Aorta (tissue), 5 donors: ENCODE measurements at places on chromosomes 3 and 15. TPM values are rescaled to one million over a fixed set of nuclear protein-coding genes. Genes with fewer than 3 reads are reported as not detected.

Gene GAP43
- 1.1 TPM for total RNA-seq

DNA sequence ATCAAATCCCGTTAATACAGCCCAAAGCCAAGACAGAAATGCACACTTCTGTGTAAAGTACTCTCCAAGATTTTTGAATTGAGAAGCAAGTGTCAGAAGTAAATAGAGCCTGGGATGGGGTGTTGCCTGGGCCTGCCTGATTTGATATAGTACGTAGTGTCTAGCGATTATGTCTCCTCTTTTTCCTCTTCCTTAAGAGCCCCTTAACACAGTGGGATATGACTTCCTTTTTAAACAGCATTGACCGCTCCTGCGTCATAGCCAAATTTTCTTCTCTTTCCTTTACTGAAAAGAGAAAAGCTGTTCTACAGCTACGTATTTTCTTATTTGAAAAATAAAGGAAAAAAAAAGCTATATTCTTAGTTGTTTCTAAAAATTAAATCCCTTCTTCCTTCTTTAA lies 97.7 kb downstream of the PLCL2 start:
- no peak for DNase-seq

Gene DUOXA2
- total RNA-seq: not detected

DNA sequence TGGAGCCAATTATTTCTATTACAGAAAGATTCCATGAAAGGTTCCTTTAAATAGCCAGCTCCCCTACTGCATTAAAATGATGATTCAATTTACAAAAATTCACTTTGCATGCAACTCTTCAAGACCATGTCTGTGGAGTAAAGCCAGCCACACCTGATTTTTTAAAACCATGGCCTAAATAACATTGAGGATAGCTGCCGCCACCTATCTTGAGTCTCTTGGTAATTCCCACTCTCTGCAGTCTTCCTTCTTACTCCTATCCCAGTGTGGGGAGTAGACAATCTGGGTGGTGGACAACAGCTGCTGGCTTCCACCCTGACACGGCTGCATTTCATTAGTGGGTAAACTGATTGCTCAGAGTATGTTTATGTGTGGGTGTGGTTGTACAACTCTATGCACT lies 10.7 kb downstream of the LRTM1 start:
- DNase-seq: no peak

DNA sequence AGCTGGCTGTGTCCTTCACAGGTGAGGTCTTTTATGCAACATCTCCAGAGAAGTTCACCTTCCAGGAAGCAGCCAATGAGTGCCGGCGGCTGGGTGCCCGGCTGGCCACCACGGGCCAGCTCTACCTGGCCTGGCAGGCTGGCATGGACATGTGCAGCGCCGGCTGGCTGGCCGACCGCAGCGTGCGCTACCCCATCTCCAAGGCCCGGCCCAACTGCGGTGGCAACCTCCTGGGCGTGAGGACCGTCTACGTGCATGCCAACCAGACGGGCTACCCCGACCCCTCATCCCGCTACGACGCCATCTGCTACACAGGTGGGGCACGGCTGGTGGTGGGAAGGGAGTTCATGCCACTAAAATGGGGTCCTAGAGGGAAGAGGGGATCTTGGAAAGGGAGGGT lies 40.1 kb downstream of the ACAN start:
- no peak for DNase-seq

DNA sequence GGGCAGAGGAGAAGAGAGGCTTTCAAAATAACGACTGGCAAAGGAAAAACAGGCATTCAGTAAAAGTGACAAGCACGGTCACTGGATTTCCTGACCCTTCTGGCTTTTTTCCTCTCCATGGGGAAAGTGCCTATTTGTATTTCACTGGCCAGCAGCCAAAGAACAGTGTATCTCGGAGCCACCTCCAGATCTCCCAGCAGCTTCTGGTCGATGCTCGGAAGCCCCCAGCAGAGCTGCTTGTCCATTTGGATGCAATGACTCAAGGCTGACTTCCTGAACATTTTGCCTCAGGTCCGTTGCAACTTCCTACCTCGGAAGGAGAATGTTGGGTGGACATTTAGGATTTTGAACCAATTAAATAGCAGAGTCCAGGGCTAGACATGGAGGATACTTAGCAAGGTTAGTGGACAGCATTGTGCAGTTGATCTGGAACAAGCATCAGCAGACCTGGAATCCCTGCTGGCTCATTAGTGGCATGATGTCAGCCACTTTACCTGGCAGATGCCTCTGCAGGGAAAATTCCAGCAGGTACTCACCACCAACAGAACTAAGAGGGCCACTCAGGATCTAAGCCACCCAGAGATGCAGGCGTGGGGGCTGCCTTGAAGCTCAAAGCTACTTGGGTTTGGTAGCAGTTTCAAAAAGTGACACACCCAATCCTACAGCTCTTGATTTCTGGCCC lies 1.1 kb downstream of the FAM107A start:
- no peak for DNase-seq

- no peak for DNase-seq
These were observed 434.2 kb upstream of the CCDC54 start for GRCh38 chr3:106943071-106943470.
